Activated T-cell treated with anti-CD3 and anti-CD28 coated beads for 1 hour (primary cell): ENCODE measurements at places on chromosomes 6 and 20.

- no peak for DNase-seq
Observed at GRCh38 chr6:87104667-87105066, 9.8 kb upstream of the CGA start.

DNA sequence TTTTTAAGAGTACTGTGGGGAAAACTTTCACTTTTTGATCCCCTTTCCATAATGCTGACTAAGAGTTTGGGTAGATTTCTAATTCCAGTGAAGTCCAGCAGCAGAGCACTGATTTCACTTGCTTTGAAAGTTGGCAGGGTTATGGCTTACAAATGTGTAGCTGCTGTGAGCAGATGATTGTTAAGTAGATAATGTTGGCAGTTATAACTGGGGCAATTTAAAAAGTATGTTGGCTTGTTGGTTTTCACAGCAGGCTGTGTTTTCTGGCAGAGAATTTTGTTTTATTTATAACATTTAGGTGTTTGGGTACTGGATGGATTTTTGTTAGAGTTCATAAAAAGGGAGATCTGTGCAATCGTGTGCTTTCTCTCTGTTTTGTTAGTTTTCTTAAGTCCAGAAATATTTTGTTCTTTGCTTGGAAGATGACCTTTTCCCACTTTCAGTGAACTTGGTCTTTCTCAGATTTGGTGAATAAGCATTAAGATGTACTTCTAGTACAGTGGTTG lies 31.4 kb downstream of the AFDN start:
- DNase-seq: no peak

GRCh38 chr6:166169549-166170421 lies 2.1 kb upstream of the TBXT start:
- DNase-seq: no peak

DNA sequence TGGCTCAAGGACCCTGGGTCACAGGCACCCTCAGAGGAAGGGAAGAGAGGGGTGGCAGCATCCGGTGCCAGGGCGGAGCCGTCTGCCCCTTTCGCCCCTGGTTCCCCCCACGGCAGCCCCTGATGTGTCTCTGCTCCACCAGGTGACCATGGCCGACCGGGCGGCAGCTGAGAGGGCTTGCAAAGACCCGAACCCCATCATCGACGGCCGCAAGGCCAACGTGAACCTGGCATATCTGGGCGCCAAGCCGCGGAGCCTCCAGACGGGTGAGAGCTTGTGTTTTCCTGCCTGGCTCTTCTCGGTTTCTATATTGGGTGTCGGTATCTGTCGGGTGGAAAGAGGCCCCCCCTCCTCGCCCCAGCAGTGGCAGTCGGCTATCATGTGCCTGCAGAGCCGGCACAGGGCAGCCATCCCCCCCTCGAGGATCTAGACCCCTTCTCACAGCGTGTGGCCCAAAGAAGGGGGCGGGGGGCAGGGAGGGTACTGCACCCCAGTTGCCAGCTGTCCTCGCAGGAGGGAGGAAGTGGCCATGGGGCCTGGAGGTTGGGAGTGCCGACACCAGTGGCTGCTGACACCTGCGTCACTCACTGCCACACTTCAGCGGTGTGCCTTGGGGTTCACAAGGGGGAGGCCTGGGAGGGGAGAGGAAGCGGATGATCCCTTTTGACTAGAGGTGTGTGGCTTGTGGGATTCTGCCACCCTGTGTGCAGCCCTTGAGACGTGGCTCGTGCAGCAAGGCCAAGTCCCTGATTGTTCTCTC lies 1.5 kb downstream of the RBM38 start:
- DNase-seq: peak; percentile 67

- DNase-seq: no peak
Observed at GRCh38 chr6:147711476-147711875, 203.0 kb downstream of the SAMD5 start.

- DNase-seq: no peak
Observed at GRCh38 chr20:10674684-10675449, 1.1 kb upstream of the JAG1 start.

DNA sequence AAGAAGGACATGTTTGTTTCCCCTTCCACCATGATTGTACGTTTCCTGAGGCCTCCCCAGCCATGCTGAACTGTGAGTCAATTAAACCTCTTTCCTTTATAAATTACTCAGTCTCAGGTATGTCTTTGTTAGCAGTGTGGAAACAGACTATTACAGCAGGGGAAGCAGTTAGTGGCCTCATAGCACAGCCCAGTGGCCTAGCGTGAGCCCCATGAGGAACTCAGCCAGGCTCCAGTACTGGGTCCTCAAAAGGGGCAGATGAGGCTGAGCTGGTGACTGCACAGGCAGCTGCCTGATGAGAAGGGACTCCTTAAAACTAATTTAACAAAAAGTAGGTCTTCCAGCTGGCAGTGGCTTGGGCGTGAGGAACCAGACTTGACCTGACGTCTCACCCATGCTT lies 399.9 kb downstream of the CDH26 start:
- DNase-seq: no peak

GRCh38 chr20:24493181-24493580 lies 23.8 kb downstream of the SYNDIG1 start:
- DNase-seq: no peak

DNA sequence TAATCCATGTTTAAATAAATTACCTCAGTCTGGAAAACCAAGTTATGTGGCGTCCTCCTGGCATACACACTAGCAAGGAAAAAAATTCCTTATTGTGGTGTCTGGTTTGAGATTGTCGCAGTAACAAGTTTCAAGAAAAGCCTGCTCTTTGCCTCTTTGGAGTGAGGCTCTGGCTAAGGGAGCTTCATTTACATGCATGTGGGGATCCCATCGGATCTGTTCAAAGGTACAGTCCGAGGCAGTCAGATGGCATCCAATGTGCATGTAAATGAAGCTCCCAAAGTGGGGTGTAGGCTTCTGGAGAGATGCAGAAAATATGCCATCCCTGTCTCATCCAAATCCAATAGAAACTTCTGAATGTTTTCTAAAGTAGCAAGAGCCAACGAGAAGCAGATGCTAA lies 199.5 kb upstream of the FBXL4 start:
- DNase-seq: no peak

DNA sequence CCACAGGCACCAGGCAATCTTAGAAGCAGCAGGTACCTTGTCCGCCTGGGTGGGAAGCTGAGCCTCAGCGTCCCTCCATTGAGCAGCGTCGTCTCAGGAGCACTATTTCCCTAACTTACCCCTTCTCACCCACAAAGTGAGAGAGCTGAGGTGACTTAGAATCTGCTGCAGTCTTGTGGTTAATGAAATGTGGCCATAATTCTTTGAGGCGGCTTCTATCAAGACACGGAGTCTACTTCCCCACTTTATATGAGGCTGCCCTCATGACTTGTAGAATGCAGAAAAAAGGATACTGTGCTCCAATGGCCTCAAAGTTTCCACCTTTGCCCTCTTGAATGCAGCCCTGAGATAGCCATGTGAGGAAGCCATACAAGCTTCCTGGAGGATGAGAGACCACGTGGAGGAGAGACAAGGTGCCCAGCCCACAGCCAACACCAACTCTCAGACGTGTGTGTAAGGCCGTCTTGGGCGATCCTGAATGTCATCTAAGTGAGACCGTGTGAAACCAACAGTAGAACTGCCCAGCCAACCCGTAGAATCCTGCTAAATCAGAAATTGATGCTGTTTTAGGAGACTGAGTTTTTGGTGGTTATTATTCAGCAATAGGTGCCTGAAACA lies 9.1 kb upstream of the TAGAP start:
- DNase-seq: no peak

- peak; percentile 16 for DNase-seq
Observed at GRCh38 chr6:117482240-117483003, at the start of gene DCBLD1. DCBLD1 (plus strand) TSS chr6:117482674; CDS start chr6:117482782, 108 bp downstream.

DNA sequence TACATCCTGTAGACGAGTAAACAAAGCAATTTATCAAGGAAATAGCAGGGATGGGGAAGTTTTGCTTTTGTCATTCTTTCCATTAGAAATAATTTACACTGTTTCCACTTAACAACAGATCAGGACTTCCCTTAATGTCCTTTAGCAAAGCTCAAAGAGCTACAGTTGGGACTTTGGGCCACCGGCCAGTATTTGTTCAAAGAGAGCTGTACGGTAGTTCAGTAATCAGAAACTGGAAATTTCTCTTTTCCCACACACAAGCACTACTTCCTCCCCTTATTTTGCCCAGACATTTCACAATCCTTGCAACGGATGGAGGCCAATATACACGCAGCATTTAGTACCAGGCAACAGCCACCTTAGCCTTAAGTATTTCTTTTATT lies 12.1 kb upstream of the HINT3 start:
- no peak for DNase-seq

- no peak for DNase-seq
Observed at GRCh38 chr6:45697605-45698004, 318.1 kb downstream of the CLIC5 start.

DNA sequence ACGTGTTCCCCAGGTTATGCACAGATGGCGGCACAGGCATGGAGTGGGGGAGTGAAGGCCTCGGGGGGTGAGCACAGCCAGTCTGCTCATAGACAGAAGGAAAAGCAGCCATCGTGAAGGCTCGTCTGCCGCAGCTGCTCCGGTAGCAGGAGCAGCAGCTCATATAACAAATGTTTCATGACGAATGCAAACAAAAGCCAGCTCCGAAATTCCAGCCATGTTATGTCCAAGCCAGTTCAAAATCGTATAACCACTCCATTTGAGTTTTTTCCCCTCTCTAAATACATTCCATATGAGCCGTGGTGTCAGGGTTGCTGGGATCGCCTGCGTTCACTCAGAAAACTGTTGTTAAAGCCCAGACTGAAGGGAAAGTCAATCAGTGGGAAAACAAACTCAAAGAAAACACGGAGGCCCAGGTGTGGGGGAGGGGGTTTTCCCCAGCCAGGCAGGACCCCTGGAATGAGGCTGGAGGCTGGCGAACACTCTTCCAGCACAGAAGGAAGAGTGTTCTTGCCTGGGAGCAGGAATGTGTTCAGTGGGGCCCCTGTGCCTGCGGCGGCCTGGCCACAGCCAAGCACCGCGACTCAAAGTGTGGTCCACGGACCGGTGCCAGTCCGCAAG lies 280.4 kb upstream of the TAB2 start:
- no peak for DNase-seq

DNA sequence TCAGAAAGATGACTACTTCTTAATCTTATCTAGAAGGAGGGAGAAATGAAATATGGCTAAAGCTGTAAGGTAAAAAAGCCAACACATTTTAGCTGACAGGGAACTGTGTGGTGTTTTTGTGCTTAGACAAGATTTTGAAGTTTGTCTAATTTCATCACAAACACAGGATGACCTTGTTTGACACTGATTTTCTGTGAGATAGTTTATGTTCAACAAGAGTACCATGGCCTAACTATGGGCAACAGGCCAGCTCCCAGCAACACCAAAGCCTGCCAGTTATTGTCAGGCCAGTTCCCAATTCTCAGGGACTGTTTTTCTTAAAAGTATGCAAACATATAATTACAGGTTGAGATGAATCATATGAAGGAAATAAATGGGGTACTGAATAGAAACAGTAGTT lies 5.5 kb upstream of the ABCF1 start:
- no peak for DNase-seq

DNA sequence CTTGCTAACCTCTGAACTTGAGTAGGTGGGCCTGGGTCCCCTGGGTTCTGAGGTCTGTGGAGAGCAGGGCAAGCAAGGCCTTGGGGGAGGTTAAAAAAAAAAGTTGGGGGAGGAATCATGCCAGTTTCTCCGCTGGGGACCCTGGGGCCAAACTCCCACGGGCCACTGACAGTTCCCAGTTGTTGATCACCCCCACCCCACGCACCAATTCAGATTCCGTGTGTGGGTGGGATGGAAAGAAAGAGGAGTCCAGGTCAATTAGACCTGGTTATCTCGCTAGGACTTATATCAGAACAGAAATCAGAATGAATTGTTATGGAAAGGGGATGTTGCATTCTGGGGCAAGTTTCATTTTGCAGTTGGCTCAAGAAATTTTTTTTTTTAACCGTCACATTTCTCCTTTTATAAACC lies 46.7 kb upstream of the SUPT3H start:
- no peak for DNase-seq

DNA sequence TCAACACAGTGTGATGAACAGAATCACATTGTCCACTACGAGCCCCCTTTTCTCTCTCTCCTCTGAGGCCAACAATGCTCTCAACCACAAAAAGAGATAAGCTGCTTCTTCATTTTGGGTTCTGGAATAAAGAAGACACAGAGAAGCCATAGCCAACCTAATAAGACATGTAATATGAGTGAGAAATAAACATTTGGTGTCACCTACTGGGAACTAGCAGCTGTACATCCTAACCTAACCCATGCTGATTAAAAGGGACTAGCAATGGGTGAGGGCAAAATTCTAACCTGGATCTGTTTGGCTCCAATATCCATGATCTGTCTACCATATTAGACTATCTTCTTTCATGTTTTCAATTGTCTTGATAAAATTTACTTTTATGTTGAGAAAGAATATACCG lies 369.1 kb upstream of the MARCKS start:
- DNase-seq: no peak

DNA sequence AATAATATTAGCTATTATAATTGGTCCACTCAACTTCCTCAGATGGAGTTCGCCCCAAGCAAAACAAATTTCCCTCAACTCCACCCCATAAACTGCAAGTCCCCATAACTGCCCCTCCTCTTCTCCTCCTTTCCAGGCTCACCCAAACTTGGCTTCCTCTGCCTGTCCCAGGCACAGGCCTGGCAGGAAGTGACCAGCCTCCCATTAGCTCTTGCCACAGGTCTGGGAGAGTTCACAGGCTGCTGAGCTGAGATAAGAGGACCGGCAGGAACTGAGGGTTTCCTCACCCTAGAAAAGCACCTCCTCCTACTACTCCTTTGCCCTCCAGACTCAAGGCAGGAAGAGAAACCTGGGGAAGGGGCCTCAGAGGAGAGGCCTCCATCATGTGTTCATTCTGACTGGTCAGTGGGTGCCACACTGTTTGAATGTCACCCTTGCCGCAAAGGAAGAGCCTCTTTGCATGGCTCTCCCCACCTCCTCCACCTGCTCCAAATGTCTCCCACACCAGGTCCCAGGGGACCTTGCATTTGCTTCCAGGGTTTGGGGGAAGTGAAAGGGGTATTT lies 24.5 kb upstream of the SMIM29 start:
- no peak for DNase-seq

GRCh38 chr6:142903812-142904211 lies 41.2 kb downstream of the HIVEP2 start:
- no peak for DNase-seq

DNA sequence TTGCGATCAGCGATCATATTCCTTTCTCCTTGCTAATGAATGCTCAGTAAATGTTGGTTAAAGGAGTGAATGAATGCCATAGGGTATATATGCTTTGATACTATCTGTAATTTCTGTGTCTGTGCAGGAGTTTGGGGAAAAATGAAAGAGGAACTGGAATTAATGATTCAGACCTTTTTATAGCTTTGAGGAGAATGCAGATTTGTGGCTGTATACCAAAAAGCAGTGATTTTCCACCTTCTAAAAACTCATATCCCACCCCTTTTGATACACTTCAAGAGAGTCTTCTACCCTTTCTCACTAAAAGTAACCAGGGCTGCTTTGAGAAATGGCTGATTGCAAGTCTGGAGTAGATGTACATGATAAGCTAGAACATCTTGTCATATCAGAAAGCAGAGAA lies 26.6 kb upstream of the SUMO4 start:
- DNase-seq: no peak

DNA sequence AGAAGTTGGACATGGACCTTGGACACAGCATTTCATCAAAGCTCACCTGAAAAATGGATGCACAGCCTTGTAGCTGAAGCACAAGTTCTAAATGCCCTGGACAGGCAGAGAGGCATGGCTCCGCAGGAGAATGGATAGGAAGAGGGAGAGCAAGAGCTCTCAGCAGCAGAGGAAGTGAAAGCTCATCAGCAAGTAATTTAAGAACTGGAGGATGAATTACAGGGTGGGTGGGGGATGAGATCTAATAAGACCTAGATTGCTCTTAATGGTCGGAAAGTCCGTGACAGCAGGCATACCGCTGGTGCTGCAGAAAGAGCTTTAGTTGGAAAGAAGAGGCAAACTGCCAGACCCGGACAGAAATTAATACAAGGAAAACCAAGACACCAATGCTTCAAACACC lies 37.3 kb upstream of the SAYSD1 start:
- DNase-seq: no peak
